Stimulated activated CD8-positive, alpha-beta memory T cell treated with anti-CD3 and anti-CD28 coated beads, Interleukin-4, amount 100 ng/mL, for 4 hours (primary cell): ENCODE measurements at places on chromosomes 6 and 20.
A peak's percentile ranks its signal among the peaks of the same experiment; 100 is the strongest.

DNA sequence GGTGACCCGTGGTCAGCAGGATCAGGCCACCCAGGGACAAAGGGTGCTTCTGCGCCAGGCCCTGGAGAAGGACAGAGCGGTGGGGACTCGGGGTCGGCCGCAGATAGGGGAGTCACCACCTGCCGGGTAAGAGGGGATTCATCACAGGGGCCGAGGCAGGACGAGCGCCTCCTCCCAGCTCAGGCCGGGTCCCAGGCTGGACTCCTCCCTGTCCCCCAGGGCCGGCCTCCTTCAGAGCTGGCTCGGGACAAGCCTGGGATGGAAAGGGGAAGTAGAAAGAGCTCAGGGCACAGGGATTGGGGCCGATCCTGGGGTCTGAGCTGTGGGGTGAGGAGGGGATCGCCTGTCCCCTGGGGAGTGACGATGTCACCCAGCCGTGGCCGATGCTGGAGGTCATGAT lies 154.6 kb upstream of the PROKR2 start:
- no peak for DNase-seq

DNA sequence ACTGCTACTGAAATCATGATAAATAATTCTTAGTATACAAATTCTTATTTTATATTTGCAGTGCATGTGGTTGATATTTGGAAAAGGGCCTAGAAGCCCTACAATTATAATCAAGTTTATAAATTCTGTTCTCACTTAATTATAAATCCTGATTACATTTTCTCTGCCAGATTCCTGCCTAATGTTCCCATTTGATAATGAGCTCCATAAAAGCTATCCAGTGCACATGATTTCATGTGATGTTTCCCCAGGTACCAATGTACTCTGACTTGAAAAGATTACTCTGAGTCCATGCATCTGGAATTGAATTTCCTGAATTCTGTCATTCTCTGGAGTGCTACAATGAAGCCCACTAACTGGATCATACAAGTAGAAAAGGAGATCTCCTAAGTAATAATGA lies 292.2 kb downstream of the FRK start:
- no peak for DNase-seq

DNA sequence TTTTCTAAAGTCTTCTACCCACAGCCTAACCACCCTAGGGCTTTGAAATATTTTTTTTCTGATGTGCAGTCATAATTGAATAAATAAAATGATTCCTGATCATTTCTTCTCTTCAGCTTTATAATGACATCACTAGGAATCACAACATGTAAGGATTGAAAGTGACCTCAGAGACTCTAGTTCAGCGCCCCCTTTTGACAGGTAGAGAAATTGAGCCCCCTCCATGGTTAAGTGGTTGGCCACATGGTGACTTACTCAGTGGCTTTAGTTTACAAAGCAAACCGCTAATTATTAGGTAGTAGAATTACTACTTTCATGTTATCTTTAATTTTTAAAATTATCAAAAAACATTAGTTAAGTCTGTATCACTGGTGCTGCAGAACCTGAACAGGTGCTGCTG lies 13.3 kb upstream of the SLC2A12 start:
- DNase-seq: no peak

DNA sequence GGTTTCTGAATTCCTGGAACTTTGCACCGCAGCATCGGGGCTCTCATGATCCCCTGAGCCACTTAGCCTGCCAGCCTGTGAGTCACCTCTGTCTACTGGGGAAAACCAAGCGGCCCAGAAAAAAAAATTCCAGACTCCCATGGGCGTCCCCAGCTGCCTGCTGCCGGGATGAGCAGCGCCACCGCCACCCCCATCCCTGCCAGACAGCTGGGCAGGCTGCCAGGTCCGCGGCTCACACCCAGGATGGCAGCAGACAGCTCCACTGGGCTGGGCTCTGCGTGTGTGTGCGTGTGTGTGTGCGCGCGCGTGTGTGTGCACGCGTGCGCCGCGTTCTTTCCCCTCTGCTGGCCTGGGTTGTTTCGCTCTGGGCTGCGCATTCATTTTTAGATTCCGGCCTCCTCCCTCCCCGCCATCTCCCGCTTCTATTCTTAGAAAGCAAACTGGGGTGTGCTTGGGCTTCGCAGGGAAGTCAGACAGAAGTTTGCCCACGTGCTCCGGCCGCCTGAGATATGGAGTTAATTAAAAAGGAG lies 38.9 kb upstream of the PMEPA1 start:
- DNase-seq: peak; percentile 6

DNA sequence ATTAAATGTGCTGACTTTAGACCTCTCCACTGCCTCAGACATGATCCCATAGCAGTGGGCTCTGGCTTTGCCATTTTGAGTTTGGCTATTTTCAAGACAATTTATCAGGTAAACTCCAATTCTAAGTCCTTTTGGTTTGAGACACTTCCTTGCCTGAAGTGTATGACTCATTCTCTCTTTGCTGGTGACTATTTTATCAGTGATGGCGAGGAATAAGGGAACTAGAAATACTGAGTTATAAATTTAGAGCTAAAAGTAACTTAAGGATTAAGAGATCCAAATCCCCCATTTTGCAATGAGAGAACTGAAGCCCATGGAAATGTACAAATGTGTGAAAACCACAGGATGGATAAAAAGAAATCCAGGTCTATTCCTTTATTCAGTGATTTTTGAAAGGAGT lies 30.9 kb upstream of the CD83 start:
- DNase-seq: no peak

- DNase-seq: no peak
Observed at GRCh38 chr20:3072530-3073250, 1.3 kb downstream of the OXT start.

DNA sequence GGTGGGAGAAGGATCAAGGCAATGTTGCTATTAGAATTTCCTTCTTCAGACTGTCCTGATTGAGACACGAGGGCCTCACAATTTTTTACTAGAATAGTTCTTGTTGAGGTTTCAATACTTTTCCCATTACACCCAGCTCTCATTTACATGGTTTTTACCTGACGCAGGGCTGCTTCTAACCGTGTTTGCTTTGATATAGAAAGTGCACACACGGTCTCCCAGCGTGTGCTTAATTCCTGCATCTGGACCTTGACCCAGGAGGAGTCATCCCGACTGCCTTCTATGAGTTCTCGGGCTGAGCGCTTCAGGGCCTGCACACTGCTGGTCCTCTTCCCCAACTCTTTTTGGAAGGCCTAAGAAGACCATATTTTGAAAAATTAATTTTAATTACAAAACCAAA lies 160.2 kb downstream of the DST start:
- DNase-seq: no peak

DNA sequence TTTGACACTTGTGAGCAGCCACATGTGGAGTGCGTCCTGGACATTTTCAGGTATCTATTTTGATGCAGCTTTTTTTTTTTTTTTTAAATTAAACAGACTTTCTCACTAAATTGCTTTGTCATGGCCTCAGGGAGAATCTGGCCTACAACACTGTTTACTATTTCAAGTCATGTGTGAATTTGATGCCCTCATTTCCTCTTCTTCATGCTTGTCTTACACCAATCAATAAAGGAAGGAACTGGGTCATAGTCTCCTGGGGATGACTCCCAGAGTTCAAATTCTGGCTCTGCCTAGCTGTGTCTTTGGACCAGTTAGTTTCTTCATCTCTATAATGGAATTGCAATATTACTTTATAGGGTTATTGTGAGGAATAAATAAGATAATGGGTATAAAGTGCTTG lies 554.1 kb downstream of the PRKN start:
- DNase-seq: no peak

GRCh38 chr20:56461576-56461975 lies 6.9 kb upstream of the RTF2 start:
- no peak for DNase-seq

- DNase-seq: no peak
Observed at GRCh38 chr6:136676075-136676474, 116.2 kb downstream of the MAP3K5 start.

- DNase-seq: no peak
Observed at GRCh38 chr6:34143884-34144580, 1.9 kb downstream of the GRM4 start.

DNA sequence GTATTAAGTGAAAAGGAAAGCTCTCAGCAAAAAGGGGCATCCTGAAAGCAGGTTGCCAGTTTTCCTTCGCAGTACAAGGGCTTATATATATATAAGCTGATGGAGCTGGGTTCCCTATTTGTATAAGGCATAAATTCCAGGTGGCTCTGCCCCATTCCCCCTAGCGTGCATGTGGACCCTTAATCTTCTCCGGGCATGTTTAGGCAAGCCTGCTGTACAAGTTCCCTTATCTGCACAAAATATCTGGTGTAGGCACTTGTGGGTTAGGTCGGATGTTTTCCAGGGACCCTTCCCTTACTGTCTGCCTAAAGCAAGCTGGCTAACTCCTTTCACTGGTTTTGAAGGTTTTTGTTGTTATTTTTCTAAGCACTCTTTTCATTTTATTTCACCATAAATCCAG lies 140.7 kb downstream of the FUT9 start:
- DNase-seq: no peak

DNA sequence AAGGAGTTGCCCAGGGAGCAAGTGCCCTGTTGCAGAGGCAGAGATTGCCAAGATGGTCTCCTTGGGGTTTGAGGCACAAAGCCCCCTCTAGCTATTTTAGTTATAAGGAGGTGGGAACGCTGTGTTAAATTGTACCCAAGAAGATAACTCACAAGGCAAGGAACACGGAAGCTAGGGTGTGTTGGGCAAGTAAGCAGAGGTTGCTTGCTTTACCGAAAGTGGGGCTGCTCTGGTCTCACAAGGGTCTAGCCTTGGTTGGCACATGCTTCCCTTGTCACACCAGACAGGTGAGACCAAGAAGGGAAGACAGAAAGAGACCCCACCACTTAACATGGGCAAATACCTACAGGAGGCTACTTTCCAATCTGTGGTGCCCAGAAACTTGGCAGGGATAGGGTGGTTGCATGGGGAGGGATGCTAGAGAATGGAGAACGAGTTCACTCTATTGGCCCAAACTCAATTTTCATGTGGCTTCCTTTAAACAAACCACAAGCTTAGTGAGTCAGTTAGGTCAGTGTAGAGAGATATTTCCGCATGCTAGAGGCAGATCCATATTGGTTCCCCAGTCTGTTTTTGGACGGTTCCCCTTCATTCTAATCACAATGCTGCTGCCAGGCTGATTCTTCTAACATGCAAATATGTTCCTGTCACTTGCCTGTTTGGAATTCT lies 42.4 kb downstream of the PLAGL1 start:
- DNase-seq: no peak

GRCh38 chr6:105459049-105459448 lies 56.2 kb upstream of the PREP start:
- no peak for DNase-seq

DNA sequence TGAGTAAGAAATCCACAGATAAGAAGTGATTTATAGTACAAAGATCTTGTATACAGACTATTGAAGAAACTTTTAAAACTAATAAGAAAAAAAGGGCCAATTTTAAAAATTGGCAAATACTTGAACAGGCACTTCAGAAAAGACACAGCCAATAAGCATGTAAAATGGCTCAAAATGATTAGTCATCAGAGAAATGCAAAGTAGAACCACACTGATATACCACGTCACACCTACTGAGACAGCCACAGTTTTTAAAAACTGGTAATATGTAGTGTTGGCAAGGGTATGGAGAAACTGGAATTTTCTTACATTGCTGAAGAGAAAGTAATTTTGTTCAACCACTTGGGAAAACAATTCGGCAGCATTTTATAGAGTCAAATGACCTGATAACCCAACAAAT lies 488.9 kb upstream of the HTR1E start:
- no peak for DNase-seq

DNA sequence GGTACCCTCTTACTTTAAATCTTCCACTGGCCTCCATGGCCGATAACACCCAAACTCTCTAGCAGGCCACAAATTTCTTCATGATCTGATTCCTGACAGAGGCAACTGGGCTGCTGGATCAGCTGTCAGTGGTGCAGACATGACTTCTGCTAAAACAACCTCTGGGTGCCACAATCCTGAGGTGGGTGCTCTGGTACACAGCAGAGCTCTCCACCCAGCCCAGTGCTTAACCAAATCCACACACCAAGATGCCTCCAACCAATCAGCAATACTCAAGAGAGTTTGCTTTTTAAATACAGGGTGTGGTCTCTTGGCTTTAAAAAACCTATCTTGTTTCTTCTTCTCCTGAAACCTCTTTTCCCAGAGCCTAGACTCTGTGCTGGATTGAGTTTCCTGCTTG lies 126.6 kb upstream of the SPACA1 start:
- DNase-seq: no peak

DNA sequence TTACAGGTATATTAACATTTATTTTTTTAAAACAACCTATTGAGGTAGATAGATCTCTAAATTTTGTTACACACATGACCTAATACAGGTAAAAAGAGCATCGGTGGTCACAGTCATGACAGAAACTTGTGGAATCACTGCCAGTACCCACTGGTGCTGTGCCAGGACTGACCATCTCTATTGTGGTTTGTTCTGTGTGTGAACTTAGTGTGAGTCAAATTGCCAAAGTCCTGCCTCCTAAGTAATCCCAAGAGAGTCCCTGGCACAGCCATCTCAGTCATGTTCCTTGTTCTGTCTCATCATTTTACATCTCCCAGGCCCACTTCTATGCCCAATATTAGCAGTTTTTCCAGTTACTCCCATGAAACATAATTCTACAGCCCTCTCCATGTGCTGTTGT lies 21.4 kb downstream of the GSTA2 start:
- no peak for DNase-seq

DNA sequence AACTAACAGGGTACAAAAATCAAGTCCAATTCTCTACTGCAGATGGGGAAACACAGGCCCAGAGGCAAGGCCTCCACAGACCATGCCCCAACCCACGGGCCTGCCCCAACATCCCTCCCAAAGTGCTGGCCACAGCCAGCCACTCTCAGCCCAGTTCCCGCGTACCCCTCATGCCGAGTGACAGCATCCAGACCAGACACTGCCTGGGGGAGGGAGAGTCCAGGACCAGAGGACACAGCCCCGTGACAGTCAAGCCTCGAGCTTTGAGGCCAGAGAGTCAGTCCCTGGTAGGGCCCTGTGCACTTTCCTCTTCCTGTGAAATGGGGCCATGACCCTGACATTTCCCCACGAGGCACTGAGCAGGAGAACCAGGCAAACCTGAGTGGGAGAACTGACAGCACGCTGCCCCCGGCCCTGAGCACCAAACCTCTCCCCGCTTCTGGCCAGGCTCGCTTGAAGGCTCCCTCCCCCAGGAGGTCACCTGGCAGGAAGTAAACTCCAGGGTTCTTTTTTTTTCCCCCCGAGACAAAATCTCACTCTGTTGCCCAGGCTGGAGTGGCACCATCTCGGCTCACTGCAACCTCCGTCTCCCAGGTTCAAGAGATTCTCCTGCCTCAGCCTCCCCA lies 4.9 kb downstream of the MYL9 start:
- DNase-seq: no peak
